COLO829 (cell line): ENCODE measurements at places on chromosomes 5 and 9.

GRCh38 chr5:169153405-169153804, 147.5 kb downstream of the SLIT3 start:
- no peak for DNase-seq

GRCh38 chr9:127873886-127874285, 3.6 kb downstream of the AK1 start:
- DNase-seq = no peak

GRCh38 chr9:126833710-126834345, 26.6 kb upstream of the ZBTB34 start:
- DNase-seq = no peak

- no peak for DNase-seq
Observed at GRCh38 chr5:112109331-112110007, 309.6 kb downstream of the EPB41L4A start.

GRCh38 chr5:99866740-99867139, 668.4 kb upstream of the FAM174A start:
- DNase-seq = no peak

- DNase-seq = no peak
Observed at GRCh38 chr9:6036391-6036790, 21.0 kb upstream of the RANBP6 start.

- no peak for DNase-seq
Observed at GRCh38 chr5:91849069-91849468, 466.0 kb upstream of the ARRDC3 start.

DNA sequence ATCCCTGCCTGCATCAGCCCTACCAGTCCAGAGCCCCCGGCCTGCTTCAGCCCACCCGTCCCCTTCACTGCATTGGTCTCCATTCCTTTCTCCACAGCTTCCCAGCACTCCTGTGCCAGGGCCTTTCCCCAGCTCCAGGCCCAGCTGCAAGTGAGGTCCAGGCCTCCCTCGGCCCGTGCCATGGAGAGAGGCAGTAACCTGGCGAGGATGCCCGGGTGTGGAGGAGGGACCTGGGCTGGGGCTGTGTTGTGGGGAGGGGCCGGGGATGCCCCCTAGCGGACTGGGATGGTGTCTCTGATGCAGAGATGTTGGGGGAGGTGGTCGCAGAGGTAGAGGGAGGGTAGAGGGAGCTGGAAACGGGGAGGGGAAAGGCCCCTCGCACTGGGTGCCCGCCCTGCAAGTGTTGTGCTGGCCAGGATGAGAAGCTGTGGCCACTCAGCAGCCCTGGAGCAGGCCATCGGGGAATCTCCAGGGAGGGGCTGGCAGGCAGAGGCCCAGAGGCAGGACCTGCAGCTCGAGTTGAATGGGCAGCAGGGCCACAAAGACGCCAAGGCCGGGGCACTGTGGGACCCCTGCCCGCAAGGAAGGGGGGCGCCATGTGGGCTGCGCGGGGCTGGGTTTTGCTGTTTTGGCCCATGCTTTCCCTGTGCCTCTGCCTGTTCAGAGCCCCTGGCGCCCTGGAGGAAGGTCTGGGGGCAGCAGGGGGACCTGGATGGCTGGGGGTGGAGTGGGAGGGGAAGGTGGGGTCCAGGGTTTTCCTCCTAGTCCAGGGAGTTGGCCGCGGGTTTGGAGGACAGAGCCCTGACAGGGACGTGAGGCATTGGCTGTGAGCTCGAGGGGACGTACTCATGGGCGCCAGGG, 26.0 kb upstream of the NKD2 start:
- no peak for DNase-seq

DNA sequence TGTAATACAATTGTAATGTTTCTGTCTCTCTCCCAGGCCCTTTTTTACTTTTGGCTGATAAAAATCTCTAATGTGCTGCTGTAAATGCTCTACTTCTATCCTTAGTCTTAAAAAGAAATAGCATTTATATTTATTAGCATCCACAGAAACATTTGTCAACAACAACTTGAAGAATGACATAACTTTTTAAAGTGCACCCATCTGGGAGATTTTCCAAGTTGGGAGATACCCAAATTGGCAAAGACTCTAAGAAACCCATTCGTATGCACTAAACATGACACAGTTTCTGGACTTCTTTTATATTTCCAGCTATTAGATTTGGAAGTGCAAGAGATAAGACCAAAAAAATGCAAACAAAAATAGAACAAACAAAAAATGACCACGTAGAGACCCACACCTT, 2287.4 kb upstream of the WWC1 start:
- no peak for DNase-seq

DNA sequence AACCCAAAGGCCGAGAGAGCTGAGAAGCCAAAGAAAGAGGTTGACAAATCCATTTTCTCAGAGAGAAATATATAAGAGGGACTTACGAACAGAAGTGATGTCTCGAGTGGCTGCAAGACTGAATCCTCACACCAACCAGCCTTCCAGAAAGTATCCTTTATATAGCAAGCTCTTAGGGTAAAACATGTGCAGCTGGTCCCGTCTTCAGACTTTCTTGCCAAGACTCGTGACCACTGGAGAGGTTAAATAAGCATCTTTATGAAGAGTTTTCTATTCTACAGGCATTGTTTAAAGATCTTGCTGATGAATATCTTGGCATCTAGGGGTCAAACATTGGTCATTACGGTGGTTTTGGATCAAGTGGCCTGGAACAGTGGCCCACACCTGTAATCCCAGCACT, 16.9 kb upstream of the SLC22A4 start:
- DNase-seq = no peak

- DNase-seq = peak; percentile 96
Observed at GRCh38 chr5:139439013-139439903, at the start of gene DNAJC18. TSS of gene DNAJC18 (minus strand) at chr5:139439525. CDS start at chr5:139439445, 80 bp downstream.

- no peak for DNase-seq
Observed at GRCh38 chr5:95379133-95379532, 12.0 kb upstream of the FAM81B start.

- DNase-seq = no peak
Observed at GRCh38 chr9:93730217-93730616, 153.8 kb downstream of the PHF2 start.

- DNase-seq = no peak
Observed at GRCh38 chr9:116005205-116005604, 148.4 kb upstream of the PAPPA start.

DNA sequence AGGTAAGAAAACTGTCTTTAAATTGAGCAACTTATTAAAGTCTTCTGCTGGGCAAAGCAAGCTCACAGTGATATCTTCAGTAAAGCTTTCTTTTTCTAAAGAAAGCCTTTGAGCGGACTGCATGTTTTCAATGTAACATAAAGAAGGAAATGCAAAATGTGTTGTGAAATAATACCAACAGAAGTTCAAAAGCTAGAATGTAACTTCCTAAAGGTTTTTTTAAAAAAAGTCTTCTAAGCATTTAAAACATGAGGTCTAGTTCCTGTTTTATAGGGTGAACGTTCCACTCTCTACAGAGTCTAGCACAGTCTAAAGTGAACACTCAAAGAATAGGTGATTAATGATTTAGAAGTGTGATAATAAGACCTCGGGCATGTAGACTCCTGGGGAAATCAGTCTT, 62.9 kb downstream of the DENND1A start:
- DNase-seq = no peak

DNA sequence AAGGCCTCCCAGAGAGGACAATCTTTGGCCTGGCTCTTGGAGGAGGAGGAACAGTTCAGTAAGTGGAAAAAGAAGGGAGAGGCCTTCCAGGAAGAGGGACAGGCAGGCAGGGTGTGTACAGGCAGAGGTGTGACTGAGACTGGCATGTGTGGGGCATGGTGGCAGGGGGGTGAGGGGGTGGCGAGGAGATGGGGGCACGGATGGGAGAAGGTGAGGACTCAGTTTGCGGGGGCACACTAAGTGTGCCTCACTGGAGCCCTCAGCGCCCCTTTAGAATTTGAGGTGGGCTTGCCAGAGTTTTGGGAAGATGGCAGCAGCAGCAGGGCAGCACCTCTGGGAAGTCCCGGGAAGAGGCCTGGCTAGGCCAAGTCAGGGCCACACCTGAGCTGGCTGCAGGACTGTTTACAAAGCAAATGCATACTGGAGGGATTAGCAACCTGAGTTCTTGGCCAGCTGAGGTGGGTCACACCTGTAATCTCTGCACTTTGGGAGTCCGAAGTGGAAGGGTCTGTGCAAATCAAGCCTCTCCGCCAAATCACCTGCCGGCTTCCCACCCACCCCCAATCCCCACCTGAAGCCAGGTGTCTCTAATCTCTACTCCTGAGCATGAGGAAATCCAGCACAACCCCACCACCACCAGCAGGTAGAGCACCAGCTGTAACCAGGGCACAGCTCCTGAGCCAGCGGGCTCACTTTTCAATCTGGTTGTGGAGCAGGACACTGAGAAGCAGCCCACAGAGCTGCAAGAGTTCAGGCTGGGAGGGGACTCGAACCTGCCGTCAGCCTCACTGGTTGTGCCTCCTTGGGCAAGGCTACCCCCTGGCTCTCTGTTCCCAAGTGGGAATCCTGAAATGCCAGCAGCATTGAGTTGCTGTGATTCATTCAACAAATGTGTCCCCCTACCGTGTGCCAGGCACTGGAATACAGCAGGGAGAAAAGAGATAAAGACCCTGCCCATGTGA, 10.2 kb upstream of the GABRP start:
- DNase-seq = no peak

DNA sequence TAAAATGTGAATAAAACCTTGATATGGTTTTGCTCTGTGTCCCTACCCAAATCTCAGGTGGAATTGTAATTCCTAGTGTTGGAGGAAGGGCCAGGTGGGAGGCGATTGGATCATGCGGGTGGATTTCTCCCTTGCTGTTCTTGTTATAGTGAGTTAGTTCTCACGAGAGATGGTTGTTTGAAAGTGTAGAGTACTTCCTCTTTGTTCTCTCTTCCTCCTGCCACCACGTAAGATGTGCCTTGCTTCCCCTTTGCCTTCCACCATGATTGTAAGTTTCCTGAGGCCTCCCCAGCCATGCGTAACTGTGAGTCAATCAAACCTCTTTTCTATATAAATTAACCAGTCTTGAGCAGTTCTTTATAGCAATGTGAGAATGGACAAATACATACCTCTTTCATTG, 34.9 kb downstream of the TARS1 start:
- no peak for DNase-seq
